Transverse colon (tissue), 4 donors: ENCODE measurements at places on chromosomes 1 and 21.

DNA sequence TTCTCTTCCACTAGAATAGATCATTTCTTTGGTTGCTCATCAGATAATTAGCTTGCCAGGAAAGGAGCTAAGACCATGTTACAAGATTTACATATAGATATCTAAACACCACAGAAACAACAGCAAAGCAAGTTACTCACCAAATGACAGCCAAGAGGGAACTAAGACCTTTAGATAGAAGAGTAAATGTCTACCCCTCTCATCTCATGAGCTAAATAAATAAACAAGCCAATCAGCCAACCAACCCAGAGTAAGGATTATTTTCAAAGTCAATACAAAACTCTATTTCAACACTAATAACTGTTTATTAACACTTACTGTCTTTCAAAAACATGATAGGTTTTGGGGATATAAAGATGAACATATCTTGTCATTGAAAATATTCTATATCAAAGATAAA, 474.7 kb downstream of the LMO4 start:
- no peaks in the 10 kb centered on the region for H3K36me3 ChIP-seq
- no peaks in the 10 kb centered on the region for H3K4me1 ChIP-seq
- no peak overlapping the region for H3K4me3 ChIP-seq
- no peak overlapping the region for H3K27ac ChIP-seq

GRCh38 chr1:79524126-79524525, 517.6 kb upstream of the ADGRL4 start:
- no peak overlapping the region for H3K4me3 ChIP-seq
- no peaks in the 10 kb centered on the region for H3K27me3 ChIP-seq
- H3K4me1 ChIP-seq: no peaks in the 10 kb centered on the region
- no peak overlapping the region for H3K27ac ChIP-seq

GRCh38 chr1:170789063-170789462, 125.1 kb downstream of the PRRX1 start:
- H3K4me1 ChIP-seq: no peaks in the 10 kb centered on the region
- DNase-seq: no peak
- H3K4me3 ChIP-seq: no peak overlapping the region
- no peaks in the 10 kb centered on the region for H3K27me3 ChIP-seq

- no peak for DNase-seq
- no peaks in the 10 kb centered on the region for H3K36me3 ChIP-seq
- no peaks in the 10 kb centered on the region for H3K4me1 ChIP-seq
- no peak overlapping the region for H3K27ac ChIP-seq
- H3K4me3 ChIP-seq: no peak overlapping the region
Measured at GRCh38 chr1:246069581-246069980, 437.5 kb downstream of the SMYD3 start.
